ENCODE measurements at places on chromosomes 16 and 17.

GRCh38 chr17:67477687-67478086, 100.6 kb downstream of the PITPNC1 start:
- no peak for DNase-seq

DNA sequence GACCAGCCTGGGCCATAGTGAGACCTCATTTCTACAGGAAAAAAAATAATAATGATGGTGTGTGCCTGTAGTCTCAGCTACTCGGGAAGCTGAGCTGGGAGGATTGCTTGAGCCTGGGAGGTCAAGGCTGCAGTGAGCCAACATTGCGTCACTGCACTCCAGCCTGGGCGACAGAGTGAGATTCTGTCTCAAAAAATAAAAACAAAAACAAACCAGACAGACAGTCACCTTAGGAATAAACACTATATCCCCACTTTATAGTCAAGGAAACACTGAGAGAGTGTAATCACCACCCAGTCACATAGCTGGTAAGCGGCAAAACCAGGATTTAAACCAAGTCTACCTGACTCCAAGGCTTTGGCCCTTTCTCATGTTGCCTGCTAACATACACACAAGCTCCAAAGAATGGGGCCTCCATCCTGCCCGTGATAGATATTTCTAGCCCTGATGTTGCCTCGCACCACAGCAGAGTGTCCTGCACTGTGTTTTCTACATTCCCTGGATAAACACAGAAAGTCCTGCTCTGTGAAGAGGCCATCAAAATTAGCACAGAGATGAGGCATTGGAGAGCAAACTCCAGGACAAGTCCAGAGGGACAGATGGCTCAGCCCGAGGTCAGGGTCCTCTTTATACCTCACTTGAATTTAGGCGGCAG, 66.1 kb upstream of the SMURF2 start:
- no peak for DNase-seq

DNA sequence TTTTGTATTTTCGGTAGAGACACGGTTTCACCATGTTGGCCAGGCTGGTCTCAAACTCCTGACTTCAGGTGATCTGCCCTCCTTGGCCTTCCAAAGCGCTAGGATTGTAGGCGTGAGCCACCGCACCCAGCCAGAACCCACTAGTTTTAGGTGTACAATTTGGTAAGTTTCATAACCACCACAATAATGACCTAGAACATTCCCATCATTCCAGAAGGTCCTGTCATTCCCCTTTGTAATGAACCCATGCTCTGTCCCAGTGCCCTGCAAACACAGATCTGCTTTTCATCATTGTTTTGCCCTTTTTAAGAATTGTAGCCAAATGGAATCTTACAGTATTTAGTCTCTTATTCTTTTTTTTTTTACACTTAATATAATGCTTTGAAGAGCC, 35.6 kb upstream of the IRF8 start:
- no peak for DNase-seq

- no peak for DNase-seq
Observed at GRCh38 chr16:59224401-59224800, 490.3 kb upstream of the GOT2 start.

All from astrocyte of the cerebellum (primary cell).